ENCODE measurements at places on chromosomes 7 and 10.

DNA sequence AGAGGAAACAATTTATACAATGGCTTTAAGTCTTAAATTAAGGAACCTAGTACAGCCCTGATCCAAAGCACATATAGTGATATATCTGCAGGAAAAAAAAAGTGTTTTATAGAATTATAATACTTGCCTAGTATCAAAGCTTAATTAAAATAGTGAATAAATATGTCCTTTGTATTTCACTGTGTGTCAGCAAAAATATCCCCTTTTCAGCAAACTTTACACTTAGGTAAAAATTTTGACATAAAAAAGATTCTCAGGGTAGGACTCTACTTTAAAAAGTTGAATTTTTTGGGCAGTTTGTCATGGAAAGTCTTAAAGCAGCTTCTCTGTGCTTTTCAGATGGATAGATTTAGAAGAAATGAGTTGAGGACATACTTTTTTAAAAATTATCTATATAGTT is 12.7 kb upstream of the NEBL start:
- DNase-seq, result no peak

DNA sequence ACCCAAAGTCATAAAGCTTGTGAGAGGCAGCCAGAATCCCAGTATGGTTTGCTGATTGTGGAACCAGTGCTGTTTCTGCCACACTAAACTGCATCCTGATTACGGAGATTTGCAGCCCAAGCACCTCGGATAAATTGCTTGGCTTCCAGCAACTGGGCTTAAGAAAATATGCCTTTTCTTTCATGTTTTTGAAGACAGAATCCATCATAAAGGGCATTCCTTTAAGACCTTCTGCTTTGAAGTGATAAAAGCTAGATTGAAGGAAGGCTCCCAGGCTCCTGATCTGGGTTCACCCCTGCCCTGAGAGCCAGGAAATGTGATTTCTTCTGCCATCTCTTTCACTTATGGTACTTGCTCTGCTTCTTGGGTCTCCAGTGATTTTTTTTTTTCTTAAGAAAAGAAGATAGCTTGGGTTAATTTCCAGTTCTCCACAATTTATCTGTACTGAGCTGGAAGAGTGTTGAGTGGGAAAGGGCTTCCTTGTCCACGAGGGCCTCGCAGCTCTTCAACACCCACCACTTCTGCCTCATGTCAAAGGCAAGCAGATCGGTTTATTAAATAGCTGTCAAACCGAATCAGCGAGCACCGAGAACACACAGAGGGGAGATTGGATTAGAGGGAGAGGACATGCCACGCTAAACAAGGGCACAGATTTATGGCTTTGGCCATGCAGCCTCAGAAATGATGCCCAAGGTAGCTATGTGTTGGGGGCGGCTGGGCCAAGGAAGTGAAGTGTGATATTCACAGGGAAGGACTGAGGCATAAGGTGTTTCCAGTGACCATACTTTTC is 94.9 kb upstream of the TBX20 start:
- no peak for DNase-seq

DNA sequence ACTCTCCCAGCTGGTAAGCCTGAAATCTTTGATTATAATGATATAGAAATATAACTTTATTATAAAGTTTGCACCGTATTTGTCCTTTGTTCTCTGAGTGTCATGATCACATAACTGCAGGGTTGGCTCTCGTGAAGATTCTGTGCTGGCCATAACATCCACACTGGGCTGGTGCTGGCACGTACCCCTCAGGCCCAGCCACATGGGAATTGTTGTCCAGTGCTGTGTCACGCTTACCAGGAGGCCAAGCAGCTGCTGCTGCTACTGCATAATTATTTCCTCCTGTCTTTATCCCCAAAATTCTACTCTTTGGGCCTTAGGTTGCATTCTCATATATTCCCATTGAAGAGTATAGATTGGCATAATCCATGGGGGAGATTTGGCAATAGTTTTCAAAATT is 20.8 kb upstream of the UCN3 start:
- DNase-seq, result no peak

DNA sequence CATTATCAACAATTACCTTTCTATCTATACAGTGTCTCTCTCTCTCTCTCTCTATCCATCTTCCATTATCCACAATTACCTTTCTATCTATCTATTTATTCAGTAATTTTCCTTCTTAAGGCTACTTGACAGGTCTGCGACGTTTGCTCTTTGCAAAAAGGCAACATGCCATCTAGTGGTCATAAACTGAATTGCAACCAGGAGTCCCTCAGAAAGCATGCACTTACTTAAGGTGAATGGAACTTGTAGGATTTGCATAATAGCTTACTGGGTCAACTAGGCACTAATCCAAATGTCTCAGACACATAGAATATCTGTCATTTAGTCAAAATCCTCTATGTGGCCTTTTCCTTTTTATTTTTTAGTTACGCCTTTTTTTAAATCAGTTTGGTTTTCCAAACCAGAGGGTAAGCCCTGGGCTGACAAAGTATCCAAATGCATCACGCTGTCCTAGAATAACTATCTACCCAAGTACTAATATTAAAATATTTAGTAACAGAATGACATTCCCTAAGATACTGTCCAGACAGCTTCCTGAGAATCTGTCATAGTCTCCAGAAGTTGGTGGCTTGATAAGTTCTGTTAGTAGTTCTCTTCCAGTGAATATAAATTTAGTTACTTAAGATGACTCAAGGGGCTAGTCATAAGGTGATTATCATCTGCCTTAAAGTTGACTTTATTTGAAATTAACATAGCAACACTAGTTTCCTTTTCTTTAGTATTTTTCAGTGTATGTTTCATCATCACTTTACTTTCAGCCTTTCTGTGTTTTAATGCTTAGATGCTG is 208.3 kb downstream of the PPP1R3A start:
- DNase-seq, result peak; percentile 82

- peak; percentile 45 for DNase-seq
These were observed 771 bp downstream of the PHYHIPL start for GRCh38 chr10:59177031-59177797.

- DNase-seq, result no peak
These were observed 57.7 kb upstream of the DNAJB6 start for GRCh38 chr7:157278791-157279724.

- DNase-seq, result no peak
These were observed 245.7 kb downstream of the CCSER2 start for GRCh38 chr10:84574102-84574501.

DNA sequence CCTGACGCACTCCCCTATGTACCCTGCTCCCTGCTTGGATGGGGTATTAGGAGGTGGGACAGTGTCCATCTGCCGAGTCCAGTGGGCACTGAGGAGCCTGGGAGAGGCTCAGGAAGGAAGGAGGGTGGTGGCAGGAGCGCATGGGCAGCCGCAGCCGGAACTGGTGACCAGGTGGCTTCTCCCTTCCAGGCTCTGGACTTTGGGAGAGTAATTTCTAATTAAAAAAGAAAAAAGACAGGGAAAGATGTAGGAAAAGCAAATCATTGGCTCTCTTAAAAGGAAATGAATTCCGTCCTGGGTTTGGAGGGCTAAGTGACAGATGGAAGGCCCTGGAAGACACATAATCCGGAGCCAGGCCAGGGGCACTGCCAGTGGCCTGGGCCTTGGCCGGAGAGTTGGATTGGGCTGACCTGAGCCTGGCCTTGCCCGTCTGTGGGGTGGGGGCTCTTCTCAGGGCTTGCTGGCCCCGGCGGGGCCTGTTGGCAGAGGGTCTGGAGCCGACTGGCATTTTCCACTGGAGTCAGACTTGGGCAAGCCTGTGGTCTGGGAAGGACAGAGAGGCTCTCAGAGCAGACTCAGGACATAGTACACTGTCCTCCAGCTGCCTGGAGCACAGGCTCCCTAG is 63.0 kb downstream of the NEURL1 start:
- no peak for DNase-seq

DNA sequence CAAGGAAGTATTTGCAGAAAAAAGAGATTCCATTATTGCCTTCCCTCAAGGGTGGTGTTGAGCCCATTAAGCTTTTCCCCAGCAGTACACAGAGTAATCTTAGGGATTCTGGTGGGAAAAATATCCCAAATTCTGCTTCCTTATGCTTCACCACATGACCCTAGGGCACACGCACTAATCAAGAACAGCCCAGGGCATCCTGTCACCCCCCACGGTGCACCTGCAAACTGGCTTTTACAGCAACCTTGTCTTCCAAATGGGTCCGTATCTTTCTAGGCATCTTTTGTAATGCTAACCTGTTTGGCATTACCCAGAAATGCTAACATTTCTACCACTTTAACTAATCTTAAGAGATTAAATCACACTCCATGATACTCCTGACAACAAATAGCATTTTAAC is 926 bp upstream of the C7orf33 start:
- DNase-seq, result no peak

DNA sequence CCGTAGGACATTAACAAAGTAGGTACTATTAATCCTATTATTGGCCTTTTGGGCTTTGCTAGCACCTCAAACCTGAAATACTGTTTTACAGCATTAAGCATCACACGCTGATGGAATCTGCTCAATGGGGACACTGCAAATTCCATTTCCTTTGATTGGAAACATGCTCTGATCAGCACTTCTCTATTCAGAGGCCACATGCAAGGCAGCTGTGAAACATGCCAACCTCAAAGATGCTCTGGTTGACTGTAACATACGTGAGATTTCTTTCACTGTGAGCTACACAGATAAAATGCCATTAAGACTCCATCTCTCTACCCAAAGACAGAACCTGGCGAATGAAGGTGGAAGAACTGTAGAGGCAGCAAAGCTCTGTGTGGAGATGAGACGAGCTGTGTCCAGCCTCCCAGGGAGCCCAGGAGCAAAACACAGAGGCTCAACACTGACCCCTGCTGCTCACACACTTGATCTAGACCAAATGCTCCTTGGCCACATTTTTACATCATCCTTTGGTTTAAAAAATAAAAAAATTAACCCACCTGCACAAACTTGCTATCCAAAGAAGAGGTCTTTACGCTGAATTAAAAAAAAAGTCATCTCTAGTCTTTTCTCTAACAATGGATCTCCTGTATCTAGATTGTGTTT is 8.0 kb downstream of the RSU1 start:
- DNase-seq, result peak; percentile 52

DNA sequence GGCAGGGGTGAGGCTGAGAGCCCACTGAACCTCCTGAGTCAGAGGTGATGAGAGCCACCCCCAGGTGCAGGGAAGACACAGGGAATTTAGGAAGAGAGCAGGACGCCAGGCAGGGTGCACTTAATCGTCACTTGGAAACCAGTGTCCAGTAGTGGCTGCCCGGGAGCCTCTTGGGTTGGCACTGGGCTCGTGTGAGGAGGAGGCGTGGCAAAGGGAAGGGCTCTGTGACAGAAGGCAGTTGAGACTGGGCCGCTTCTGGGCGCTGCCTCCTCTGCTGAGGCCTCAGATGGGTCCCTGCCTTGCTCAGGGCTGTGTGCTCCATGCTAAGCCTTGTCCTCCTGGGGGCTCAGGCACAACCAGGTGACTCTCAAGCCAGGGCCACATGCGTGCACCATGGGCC is 13.3 kb downstream of the RET start:
- no peak for DNase-seq

- DNase-seq, result no peak
These were observed 120.0 kb downstream of the MKX start for GRCh38 chr10:27625452-27626211.

DNA sequence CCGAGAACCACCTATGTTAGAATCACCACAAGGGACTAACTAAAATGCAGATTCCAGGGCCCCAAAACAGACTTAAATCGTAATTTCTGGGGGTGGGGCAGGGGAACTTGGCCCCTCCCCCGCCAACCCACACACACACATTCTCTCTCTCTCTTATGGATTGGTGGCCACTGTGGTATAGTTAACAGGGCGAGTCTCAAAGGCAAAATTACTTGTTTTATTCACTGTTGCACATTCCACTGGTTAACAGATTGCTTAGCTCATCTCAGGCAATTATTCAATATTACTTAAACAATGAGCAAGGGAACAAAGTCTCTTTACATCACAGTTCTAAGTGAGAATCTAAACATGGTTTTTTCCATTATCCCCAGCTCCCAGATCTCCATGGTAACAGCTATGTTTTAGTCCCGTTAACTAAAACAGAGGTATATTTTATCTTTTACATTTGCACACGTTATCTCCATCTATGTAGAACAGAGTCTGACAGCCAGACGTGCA is 38.5 kb downstream of the IGF2BP3 start:
- DNase-seq, result no peak

- DNase-seq, result no peak
These were observed 32.0 kb upstream of the NPFFR1 start for GRCh38 chr10:70315815-70316214.

- DNase-seq, result no peak
These were observed 16.2 kb upstream of the PAX2 start for GRCh38 chr10:100728928-100729861.

DNA sequence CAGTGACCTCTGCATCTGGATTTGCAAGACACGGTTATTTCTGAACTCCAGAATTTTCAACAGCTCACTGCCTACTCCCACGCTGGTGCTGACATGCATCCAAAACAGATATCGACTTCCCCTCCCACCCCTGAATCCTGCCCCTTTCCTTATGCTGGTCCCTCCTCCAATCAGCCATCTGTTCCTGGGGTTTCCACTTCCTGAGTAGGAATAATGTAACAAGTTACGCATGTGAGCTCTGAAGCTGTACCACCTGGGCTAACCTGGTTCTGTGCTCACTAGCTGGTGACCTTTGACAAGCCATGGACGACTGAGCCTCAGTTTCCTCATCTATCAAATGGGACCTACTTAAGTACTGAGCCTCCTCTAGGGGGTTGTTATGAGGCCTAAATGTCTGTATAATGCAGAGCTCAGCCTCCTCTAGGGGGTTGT is 1.7 kb upstream of the NCAPG2 start:
- DNase-seq, result no peak

DNA sequence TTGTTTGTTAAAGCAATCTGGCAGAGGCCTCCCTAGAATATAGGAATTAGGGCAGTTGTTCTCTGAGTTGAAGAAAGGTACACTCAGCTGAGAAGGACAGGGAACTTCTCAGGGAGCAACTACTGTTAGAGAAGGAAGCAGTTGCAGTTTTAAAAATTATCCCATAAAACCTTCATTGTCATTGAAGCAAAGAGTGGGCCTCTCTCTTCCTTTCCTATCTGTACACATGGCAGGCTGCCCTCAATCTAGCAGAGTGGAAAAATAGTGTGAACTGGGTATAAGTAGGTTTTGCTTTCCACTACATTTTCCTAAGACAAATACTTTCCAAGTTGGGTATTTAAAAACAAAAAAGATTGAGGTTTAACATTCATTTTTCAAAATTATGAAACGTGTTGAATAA is 236.7 kb upstream of the KLF14 start:
- no peak for DNase-seq

GRCh38 chr10:25914776-25915175 is 19.3 kb upstream of the MYO3A start:
- no peak for DNase-seq
